Activated CD4-positive, alpha-beta T cell treated with anti-CD3 and anti-CD28 coated beads for 24 hours (primary cell): ENCODE measurements at places on chromosomes 2 and 18.

DNA sequence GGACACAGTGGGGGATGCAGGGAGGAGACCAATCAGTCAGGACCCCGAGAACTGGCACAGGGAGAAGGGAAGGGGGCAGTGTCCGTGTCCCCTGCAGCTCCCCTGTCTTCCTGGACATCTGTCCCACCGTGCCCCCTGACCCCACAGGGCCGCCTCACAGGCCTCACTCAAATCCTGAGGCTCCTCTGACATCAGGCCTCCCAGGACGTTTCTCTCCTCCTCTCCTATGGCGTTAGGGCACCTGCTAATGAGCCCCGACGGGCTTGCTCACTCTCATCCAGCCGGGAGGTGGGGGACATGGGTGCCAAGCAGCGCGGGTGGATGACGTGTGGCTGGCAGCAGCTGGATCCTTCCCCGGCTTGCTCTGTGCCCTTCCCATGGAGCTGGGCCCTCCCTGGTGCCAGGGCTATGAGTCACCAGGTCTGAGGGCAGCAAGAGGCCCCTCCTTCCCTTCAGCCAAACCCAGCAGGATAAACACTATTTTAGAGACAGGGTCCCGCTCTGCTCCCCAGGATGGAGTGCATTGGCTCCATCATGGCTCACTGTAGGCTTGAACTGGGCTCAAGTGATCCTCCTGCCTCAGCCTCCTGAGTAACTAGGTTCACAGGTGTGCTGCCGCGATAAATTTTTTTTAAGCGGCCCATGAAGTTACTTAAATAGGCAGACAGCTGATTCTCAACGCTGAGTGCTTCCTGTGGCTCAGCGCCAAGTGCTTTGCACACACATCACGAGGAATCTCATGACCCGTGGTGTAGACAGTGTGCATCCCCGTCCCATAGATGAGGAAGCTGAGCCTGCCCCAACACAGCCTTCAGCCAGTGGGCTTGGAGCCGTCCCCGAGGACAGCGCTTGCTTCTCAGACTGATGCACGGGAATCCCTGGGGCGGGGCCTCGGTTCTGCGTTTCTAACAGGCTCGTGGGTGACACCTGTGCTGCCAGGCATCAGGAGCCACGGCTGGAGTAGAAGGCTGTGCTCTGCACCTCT lies 64.5 kb upstream of the HDAC4 start:
- no peak for DNase-seq

DNA sequence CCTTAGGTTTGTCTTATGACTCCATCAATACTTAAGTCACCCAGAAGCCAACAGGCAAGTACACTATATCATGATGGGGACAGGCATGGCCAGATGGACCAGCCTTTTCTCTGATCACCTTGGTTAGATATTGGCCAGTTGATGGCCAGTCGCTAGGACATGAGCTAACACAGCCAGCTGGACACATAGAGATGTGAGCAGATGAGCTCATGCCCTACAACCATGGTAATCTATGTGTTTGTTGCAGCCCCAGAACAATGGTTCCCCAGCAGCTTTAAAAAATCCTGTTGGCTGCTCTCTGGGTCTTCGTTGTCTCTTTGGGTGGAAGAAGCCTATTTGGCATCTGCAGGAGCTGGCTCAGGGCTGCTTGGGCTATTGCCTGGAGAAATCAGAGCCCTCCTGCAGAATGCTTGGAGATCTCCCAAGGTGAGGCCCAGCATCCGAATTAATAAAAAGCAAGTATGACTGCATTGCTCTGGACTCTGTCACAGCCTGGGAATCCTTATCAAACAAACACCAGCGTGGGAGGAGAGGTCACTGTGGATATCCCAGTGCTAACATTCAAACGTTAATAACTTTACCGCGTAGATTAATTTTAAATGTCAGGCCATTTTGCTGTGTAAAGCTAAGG lies 62.3 kb upstream of the KLHL29 start:
- no peak for DNase-seq

DNA sequence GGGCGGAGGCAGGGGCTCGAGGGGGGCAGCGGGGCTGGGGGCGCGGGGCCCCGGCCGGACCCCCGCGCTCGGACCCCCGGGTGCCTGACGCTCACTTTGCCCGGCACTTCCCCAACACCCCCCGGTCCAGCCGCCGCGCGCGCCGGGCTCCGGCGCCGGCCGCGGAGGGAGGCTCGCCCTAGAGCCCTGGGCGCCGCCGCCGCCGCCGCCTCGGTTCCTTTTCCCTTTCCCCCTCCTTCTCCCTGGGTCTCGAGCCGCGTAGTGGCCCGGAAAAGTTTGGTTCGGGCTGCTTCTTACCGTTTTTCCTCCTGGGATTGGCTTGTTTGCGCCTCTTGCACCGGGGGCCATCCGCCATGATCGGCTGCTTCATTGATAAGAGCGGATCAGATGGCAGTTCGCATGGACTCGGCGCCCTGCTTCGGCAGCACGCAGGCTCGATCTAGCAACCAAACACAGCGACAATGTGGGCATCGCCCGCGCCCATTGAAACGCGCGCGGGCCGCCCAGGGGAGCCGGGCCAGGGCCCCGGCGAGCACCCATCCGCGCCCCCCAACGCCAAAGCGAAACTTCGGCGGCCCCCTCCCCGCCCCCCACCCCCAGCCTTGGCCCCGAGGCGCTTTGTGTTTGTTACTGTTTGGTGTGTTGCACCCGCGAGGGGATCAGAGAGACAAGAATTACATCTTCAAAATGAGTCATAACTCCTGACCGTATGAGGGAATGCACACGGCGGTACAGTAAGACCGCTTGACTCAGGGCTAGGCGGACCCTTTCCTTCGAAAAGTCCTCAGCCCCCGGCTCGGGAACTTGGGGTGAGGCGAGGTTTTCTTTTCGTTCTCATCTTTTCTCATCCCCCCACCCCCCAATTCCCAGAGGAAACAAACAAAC lies 2.7 kb downstream of the ZEB2 start:
- no peak for DNase-seq

DNA sequence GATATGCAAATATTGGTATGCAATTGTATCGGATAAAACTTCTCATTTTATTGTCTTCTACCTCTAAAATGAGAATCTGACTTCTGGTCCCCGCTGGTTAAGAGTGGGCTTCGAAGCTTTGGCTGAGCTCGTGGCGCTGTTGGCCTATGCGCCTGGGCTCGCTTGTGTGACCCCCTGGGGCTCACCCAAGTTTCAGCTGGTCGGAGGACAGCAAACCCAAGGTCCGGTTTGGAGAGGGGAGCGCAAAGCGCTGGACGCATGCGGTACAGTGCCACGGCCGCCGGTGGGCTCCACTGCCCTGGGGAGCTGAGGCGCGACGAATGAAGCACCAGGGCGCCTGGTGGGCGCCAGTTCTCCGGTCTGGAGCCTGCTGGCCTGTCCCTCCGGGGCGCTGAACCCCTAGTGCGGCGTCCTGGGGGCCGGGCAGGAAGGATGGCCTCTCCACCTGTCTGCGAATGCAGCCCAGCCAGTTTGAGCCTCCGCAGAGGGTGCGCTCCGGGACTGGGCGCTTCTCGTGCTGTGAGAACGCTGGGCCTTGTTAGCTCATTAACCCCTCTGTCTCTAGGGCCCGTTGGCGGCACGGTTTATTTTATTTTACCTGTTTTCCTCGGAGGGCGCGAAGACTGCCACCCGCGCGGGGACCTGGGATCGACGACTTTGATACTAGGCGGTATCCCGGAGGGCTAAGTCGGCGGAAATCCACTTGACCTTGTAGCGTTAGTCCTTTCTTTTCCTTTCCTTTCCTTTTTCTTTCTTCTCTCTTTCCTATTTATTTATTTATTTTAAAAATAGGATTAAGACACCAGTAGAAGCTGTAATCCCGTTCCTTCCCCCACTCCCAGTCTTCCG lies 10.4 kb downstream of the MEIS1 start:
- no peak for DNase-seq

DNA sequence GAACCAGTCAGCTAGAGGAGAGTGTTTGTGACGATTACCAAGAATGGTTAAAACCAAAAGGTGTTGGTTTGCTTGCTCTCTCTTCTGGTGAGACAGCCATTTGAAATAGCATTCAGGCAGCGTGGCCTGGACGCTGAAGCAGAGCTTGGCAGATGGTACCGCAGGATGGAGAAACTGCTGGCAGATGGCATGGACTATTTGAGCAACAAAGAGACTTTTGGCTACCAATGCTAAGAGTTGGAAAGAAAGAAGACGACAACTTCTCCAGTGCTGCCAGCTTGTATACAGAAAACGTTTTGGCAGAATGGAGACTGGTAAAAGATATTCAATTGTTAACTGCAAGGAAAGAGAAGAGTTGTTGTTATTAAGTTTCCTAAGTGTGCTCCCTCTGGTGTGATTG lies 315.0 kb downstream of the PARD3B start:
- no peak for DNase-seq

- no peak for DNase-seq
Measured at GRCh38 chr2:73089270-73090030, 17.9 kb upstream of the SFXN5 start.

DNA sequence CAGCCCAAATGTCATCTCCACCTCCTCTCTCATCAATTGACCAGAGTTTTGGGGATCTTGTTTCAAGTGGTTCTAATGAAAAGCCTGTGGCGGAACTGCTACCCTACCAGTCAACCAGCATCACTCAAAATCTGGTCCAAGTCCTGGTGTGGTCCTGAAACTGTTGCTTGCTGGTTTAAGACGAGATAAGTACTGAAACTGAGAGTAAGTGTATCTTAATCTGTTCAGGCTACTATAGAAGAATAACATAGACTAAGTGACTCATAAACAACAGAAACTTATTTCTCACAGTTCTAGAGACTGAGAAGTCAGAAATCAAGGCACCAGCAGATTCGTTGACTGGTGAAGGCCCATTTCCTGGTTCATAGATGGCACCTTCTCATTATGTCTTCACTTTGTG lies 879 bp upstream of the GALNT5 start:
- no peak for DNase-seq

DNA sequence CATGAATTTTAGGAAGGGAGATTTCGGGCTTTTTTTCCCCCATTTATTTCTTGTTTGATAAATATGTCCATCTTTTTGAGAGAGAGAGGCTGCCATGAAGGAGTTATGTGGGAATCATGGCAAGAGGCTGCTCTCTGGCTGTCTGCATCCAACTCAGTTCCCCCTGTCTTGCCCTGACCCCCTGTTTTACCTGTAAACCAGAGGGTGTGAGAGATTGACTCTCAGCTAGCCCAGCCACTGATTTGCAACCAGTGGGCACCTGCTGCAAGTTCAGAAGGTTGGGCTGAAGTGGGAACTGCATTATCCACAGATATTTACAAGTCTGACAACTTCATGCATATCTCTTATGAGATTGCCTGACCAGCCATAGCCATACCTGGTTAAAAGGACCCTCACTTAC lies 625.4 kb upstream of the FANCL start:
- DNase-seq: no peak

- DNase-seq: no peak
Measured at GRCh38 chr2:46748121-46748520, 167.5 kb downstream of the MCFD2 start.

- DNase-seq: no peak
Measured at GRCh38 chr2:82939211-82939610, 1519.9 kb downstream of the SUCLG1 start.

DNA sequence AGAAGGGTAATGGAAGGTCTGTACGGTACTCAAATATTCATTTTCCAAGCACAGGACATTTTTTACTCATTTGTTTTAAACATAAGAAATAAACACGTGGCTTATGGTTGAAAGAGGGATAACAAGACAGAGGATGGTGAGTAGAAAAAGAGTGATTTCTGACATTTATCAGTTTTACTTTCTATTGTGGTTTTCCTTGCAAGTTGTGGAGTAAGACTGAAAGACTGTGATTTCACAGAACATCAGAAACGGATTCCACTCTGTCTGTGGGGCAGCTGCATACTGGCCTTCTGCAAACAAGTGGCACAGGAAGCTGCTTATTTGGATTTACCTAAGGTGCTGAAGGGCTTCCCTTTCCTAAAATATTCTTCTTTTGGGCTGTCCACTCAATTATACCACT lies 122.2 kb upstream of the ITGB6 start:
- no peak for DNase-seq

GRCh38 chr2:44955593-44956392 lies 14.3 kb downstream of the SIX3 start:
- peak; percentile 70 for DNase-seq

- no peak for DNase-seq
Measured at GRCh38 chr18:58177896-58178470, 134.0 kb downstream of the NEDD4L start.

GRCh38 chr2:48048476-48049171 lies 142.3 kb upstream of the FBXO11 start:
- DNase-seq: no peak

DNA sequence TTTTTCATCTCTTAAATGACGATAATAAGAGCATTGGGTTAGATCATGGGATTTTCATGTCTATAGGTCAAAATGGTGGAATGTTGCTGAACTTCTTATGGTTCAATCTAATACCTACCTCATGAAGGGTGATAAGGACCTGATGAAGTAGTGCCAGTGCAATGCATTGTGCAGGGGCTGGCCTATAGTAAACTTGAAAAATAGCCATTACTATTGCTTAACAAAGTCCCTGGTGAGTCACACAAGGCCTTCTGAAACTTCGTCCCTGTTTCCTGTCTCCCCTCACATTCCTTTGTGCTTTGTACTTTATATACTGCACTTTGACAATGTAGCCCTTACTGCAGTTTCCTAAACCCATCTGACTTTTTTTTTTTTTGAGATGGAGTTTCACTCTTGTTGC lies 515.9 kb downstream of the SLC4A3 start:
- no peak for DNase-seq

- no peak for DNase-seq
Measured at GRCh38 chr18:69897397-69898108, 50.1 kb downstream of the CD226 start.

DNA sequence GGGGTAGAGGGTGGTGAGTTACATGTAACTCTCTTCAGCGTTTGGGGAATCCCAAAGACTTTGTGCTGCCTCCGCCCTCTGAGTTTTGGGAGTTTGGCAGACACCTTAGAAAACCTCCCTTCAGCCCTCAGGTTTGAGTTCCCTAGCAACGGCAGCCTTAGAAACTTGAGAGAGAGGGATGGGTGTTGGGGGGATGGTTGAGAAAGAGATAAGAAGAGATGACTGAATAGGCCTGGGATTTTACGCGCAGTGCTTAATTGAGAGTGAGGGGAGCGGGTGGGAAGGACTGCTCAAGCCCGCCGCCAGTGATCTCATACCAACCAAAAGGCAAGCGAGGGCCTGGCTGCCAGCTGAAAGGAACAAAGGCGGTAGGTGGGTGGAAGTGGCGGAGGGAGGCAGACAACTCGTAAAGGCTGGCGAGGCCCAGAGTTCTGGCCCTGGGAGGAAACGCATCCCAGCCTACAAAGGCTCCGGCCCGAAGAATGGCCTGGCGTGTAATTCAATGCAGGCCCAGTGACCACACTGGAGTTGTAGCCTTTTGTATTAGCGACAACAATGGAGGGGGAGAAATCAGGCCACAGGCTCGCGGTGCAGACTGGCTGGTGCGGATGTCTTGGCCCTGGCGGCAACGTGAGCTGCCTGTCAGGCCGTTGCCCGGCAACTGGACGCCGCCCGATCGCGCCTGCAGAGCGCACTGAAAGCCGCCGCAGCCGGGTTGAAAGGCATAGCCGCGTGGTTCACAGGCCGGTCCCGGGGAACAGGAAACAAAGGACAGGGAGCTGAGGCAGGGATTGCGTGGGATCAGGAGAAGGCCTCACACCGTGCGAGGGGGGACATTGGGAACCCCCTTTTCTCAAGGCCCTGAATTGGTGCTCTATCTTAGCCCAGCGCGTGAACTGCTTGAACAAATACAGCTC lies 39.9 kb upstream of the DARS1 start:
- no peak for DNase-seq

- DNase-seq: no peak
Measured at GRCh38 chr2:75416420-75417342, 144.1 kb downstream of the EVA1A start.

- no peak for DNase-seq
Measured at GRCh38 chr2:61943251-61943650, 37.8 kb downstream of the COMMD1 start.
